ENCODE measurements at places on chromosomes 16 and 17.

DNA sequence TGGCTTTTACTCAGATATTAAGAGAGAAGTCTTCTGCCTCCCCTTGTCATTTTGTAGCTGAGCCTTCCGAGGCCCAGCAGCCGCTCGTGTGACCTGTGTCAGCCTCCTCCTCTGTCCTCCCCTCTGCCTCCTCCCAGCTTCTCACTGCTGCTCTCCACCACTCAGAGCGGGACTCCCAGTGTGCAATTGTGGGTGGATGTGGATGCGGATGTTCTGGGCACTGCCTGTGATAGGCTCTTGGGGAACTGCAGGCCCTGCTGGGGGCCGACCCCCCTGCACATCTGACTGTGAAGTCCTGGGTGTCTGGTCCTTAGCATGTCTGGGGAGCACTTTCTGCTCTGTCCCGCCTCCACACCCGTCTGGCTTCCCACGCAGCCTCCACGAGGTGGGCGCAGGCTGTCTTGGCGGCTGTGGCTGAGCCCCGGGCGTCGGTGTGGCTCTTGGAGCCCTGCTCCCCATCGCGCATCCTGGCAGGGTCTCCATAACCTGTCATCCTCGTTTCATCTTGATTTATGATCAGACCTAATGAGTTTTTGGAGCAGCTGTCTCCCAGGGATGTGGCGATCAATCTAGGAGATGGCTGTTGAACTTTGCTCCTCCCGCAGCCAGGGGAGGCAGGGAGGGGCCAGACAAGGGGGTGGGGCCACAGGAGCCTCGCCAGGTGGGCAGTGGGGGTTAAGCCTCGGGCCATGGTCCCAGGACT is 28.1 kb downstream of the GRIN2C start:
- DNase-seq = no peak

- DNase-seq = no peak
Observed at GRCh38 chr16:89507214-89507833, 879 bp upstream of the SPG7 start.

- DNase-seq = no peak
Observed at GRCh38 chr16:35631261-35631945, 2172.0 kb downstream of the TP53TG3F start.

GRCh38 chr17:76834870-76835269 is 33.3 kb upstream of the MGAT5B start:
- no peak for DNase-seq

DNA sequence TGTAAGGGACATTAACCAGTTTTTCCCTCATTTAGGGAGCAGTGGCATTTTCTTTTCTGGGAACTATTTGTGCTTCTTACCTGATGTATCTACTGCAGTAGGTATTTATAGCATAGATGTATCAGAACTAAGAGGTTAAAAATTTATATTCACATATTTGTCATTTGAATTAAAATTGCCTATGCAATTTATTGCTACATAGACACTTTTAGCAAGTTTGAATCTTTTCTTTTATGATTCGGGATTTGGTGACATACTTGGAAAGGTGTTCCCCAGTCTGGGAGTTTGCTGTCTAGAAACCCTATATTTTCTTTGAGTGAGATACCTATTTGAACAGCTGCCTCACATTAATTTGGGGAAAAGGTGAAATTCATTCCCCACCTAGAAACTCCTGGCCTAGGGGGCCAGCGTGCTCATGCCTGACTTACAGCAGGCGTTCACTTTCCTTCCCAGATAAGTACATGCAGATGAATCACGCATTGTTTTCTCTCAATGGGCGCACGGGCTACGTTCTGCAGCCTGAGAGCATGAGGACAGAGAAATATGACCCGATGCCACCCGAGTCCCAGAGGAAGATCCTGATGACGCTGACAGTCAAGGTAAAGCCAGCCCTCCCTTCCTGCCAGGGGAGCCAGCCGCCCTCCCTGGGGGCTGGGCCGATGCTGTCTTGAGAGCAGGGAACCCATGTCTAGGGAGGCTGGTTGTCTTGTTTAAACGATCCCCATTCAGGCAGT is 73.8 kb downstream of the SDR42E1 start:
- no peak for DNase-seq

- DNase-seq = no peak
Observed at GRCh38 chr17:5558815-5559785, 25.2 kb downstream of the NLRP1 start.

GRCh38 chr17:78378225-78379130 is at the start of gene PGS1:
Gene PGS1 (plus strand): TSS chr17:78378649. CDS start chr17:78378666, 17 bp downstream.
- no peak for DNase-seq

GRCh38 chr16:937723-938122 is 33.1 kb downstream of the LMF1 start:
- no peak for DNase-seq

GRCh38 chr16:27174007-27174406 is 29.3 kb upstream of the KDM8 start:
- DNase-seq = no peak

DNA sequence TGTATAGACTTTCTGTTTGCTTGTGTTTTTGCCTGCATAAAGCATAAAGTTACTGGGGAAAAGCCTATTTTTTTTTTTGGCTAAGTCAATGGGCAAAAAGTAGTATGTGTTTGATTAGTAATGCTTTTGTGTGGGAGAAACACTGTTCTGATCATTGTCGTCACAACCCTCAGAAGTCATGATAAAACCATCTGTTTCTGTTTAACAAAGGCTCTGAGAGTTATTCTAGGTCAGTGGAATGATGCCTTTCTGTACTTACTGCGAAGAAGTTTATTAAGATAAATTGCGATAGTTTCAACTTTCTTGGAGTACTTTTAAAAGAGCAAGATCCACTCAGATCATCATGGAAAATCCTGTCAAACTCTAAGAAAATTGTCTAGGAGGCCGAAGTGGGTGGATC is 80.9 kb downstream of the PRKCA start:
- no peak for DNase-seq

GRCh38 chr16:50742576-50743200 is 802 bp downstream of the CYLD start:
- DNase-seq = no peak

- DNase-seq = no peak
Observed at GRCh38 chr16:49335828-49336227, 37.8 kb upstream of the C16orf78 start.

DNA sequence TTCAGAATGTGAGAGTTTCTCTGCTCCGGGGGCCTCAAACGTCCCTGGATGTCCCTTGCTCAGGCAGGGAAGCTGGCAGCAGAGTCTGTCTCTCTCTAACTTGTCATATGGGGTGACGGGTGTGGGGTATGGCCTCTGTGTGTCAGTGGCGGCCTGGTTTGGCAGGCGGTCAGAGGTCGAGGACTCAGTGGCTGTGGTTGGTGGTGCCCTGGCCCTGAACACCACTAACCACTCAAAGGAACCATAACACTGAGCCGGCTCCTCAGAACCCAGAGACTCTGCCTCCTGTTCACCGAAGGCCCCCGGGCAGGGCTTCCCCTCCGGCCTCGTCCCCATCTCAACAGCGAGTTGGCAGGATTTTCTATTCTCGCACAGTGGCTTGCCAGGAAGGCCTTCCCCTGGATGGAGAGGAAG is 677 bp downstream of the P2RX1 start:
- no peak for DNase-seq

DNA sequence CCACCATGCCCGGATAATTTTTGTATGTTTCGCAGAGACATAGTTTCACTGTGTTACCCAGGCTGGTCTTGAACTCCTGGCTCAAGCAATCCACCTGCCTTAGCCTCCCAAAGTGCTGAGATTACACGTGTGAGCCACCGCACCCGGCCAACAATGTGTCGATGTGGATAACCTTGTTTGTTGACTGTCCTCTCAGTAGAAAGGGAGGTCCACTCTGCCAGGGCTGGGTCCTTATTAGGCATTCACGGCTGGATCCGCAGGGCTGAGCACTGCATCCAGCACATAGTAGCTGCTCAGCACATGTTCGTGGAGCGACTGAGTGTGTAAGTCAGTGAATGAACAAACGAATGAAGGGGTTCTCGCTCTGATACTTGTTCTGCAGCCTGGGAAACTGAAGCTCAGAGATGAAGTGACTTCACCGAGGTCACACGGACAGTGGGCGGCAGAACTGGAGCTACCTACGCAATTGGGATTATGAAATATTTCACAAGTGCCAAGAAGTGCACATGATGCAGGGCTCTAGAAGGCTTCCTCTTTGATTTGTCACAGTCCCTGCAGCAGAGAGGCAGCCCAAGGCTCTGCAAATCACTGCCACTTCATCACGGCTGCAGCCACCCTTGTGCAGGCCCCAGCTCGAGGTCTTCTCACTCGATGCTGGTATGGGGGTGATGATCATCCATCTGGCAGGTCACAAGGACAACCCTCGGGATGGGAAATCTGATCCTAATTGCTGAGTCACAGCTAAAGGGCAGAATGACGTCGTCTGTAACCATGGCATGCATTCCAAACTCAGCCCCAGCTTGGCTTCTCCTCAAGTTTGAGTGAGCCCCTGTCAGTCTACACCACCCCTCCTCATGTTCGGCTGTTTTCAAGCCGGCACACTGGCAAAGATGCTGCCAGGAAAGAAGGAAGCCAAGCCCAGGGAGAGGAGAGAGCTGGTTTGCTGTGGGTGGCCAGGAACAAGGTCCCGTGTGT is 28.0 kb upstream of the SNN start:
- no peak for DNase-seq

GRCh38 chr16:74626741-74627416 is 20.0 kb upstream of the GLG1 start:
- no peak for DNase-seq

DNA sequence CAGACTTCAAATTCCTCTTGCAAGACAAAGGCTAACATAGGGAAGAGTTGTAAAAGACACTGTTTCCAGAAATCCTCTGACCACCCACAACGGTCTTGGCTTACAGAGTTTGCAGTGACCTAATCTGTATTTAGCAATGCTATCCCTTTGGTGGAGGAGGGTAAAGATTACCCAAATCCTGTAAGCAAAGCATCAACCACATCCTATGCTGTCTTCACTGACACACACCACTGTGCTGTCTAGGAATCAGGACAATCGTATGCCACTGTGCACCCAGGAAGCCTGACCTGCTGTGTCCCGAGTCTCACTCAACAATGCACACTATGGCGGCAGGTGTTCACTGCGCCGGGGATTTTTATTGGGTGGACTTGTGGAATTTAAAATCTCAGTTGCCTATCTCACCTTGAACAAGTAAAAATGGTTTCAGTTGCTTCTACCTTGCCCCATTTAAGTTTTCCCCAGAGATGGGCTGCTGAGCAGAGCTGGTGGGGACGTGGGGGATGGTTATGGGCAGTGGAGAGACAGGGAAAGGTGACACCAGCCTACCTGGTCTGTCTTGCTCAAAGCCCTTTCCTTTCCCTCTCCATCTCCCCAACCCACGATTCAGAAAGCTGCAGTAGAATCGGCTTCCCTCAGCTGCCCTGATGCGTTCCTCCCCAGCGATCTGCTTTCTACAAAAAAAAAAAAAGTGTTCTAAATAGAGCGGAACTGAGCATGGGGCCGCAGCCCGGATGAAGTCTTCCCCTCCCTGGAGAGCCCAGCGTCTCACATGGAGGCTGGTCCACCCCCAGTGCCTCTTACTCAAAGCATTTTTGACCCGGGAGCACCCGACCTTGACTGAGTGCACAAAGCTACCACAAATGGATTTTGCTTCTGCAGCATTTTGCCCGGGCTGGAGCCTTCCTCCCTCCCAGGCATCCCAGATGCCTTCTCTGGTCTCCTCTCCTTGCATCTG is 271.5 kb downstream of the SOX9 start:
- DNase-seq = no peak

- DNase-seq = peak; percentile 56
Observed at GRCh38 chr16:54049591-54050458, 236.8 kb downstream of the IRX3 start.

DNA sequence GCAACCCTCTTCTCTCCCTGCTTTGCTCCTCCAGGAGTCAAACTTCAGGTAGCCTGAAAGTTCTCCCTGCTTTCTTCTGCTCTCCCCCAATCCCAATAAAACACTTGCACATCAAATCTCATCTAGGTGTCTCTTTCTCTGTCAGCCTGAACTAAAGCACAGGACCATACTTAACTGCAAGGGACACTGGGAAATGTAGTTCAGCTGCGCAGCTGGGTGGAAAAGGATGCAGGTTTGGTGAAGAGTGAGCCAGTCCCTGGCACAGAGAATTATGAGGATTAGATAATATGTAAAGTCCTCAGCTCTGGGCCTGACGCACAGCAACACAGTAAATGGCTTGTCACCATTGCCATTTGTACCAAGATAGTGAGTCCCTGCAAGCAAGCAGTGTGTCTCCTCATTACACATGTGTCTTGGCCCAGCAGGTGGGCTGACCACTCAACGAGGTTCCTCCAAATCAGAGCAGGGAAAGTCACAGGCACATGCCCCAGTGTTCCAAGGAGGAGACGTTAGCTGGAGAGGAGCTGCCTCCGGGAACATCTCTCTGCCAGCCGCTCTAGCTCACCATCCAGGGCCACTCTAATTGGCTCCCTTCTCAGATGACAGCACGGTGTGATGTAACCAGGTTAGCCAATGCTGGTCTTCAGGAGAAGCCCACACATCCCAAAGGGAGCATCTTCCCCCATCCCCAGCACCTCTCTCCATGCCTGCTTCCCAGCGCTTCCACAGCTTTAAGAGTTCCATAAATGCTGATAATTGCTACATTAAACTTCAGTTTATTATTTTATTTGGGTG is 29.7 kb upstream of the IRX3 start:
- no peak for DNase-seq

DNA sequence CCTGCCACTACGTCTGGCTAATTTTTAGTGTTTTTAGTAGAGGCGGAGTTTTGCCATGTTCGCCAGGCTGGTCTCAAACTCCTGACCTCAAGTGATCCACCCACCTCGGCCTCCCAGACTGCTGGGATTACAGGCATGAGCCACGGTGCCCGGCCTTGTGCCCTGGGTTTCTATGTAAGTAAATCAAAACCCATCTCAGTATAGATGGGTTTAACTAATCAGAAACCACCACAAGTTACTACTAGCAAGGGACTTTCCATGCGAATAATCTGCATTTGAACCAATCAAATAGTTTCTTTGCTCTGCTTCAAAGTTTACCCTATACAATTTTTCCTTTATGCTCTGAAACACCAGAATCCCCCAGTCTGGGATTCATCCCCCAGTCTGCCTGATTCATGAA is 16.5 kb upstream of the EIF1 start:
- no peak for DNase-seq

DNA sequence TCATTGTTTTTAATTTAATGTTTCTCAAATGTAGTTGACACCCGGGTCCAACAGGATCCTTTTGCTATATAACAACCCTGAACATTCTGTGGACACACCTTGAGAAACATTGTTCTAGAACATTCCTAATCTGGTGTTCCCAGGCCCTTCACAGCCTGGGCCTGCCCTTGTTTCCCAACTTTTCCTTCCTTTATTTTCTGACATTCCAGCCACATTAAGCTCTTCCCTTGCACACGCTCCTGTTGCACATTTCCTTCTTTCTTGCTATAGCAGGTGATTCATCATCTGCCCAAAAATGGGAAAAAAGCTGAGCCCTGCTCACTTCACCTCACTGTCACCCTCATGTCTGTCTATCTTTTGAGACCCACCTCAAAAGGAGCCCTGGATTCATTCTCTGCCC is 67.9 kb upstream of the MARCHF10 start:
- no peak for DNase-seq

GRCh38 chr16:81610144-81610842 is 165.7 kb downstream of the CMIP start:
- no peak for DNase-seq

Data from H1 (cell line).